T-cell (primary cell): ENCODE measurements at places on chromosomes 1 and 21.

DNA sequence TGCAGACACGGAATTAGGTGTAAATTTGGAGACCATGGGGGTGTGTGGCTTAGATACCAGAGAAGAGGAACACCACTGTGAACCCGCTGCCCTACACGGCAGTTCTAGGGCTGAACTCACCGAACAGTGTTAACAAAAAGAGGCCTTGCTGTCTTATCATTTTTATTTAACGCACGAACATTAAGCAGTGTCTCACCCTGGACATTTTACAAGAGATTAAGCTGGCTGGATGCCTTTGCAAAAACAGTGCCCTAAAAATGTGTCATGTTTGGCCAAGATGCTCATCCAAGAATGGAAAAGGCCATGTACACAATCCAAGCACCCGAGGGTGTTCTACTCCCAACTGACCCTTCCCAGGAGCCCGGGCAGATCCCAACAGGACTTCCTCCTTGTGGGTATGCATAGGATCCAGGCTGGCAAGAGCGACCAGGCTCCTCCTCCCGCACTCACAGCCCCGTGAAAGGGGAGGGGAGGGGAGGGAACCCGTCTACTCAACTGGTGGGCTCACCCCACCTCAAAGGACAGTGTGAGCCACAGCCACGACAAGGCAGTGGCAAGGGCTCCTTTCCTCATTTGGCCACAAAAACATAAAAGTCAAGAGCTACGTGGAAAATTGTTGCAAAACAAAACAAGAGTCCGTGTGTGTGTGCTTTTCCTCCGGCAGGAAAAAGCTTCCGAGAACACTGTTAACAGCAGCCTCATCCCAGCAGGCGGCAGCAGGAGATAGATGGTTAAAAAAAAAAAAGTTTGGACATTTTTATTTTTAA lies 20.3 kb downstream of the C2CD2 start:
- H3K4me1 ChIP-seq = peaks cover 3% of the 10 kb centered on the region
- no peaks in the 10 kb centered on the region for H3K36me3 ChIP-seq
- no peak overlapping the region for H3K27ac ChIP-seq
- no peak for DNase-seq
- H3K27me3 ChIP-seq = no peaks in the 10 kb centered on the region

DNA sequence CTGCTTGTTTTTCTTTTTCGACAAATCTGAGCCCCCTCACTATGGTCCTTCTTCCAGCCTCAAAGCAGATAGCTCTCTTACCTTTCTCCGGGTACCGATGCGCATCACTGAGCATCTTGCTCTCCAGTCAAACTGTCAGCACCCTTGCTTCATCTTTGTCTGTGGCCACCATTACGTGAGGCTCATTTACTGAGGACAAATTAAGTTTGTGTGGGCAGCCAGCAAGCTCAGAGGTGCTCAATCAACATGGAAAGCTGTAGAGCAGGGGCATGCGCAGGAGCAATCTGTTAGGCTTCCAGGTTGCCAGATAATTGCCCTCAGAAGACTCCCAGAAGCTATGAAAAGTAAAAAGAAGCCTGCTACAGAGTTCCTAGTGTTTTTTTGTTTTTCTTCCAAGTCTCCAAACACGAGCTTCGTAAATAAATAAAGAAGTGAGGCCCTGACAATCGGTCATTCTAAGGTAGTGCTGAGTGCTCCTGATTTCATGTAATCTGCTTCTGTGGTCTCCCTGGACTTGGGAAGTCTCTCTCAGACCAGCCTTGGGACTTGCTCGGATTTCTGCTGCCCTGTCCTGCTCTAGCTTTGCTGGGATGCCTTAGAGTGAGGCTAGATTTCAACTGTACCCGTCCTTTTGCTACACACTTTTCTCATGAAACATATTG lies 1.8 kb downstream of the C1orf53 start:
- no peak for DNase-seq
- no peaks in the 10 kb centered on the region for H3K36me3 ChIP-seq
- H3K27me3 ChIP-seq = peaks cover 12% of the 10 kb centered on the region
- peaks cover 9% of the 10 kb centered on the region for H3K4me1 ChIP-seq

- H3K4me1 ChIP-seq = no peaks in the 10 kb centered on the region
- no peaks in the 10 kb centered on the region for H3K27me3 ChIP-seq
- no peak for DNase-seq
- H3K36me3 ChIP-seq = no peaks in the 10 kb centered on the region
- H3K27ac ChIP-seq = no peak overlapping the region
- H3K4me3 ChIP-seq = no peak overlapping the region
Observed at GRCh38 chr1:213492161-213493041, 441.4 kb downstream of the RPS6KC1 start.

- H3K27ac ChIP-seq = no peak overlapping the region
- H3K36me3 ChIP-seq = peaks cover 43% of the 10 kb centered on the region
- DNase-seq = peak; percentile 39
Observed at GRCh38 chr1:11749203-11749689, 12.7 kb upstream of the C1orf167 start.
